BJ (cell line): ENCODE measurements at places on chromosomes 7 and 10.

- no peak for DNase-seq
Observed at GRCh38 chr7:81687062-81687461, 82.8 kb downstream of the HGF start.

DNA sequence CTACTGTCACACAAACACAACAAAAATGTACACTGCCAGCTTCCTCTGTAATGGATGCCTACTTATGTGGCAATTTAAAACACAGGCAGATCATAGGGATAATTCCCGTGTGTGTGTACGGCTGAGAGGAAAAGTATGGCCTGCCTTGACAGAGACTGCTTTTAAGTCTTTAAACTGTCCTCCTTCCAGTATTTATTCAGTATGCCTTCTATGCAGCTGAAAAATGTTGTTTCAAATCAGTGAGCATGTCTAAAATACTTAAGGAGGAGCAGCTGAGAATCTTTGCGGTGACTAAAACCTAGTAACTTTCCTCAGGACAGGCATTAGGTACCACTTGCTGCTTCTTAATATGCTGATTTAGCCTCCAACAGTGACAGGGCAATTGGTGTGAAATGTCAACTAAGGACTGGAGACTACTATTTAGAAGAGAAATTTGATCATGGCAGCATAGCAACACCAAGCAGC lies 126.3 kb downstream of the CACNA2D1 start:
- no peak for DNase-seq

- no peak for DNase-seq
Observed at GRCh38 chr7:111012799-111013675, 77.9 kb upstream of the LRRN3 start.

- DNase-seq, result no peak
Observed at GRCh38 chr10:118735294-118735693, 19.5 kb downstream of the CACUL1 start.

- DNase-seq, result no peak
Observed at GRCh38 chr10:2625094-2625493, 442.3 kb upstream of the PFKP start.

GRCh38 chr7:149440222-149440621 lies 20.6 kb downstream of the ZNF777 start:
- DNase-seq, result no peak

- no peak for DNase-seq
Observed at GRCh38 chr10:114483575-114483974, 79.3 kb upstream of the AFAP1L2 start.

DNA sequence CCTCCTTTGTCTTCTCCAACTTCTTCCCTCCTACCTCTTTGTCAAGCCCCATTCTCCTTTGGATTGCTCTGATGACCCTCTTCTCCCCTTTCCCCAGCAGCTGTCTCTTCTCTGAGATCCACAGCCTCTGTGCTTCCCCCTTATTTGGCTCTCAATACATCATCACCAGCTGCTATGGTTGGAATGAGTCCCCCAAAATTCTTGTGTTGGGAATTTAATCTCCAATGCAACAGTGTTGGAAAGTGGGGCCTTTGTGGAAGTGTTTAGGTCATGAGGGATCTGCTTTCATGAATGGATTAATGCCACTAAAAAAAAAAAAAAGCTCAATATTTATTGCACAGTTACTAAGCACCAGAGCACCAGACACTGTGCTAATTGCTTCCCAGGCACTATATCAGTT lies 39.2 kb upstream of the FRMD4A start:
- no peak for DNase-seq

- DNase-seq, result no peak
Observed at GRCh38 chr7:47937711-47938573, 10.3 kb downstream of the PKD1L1 start.

DNA sequence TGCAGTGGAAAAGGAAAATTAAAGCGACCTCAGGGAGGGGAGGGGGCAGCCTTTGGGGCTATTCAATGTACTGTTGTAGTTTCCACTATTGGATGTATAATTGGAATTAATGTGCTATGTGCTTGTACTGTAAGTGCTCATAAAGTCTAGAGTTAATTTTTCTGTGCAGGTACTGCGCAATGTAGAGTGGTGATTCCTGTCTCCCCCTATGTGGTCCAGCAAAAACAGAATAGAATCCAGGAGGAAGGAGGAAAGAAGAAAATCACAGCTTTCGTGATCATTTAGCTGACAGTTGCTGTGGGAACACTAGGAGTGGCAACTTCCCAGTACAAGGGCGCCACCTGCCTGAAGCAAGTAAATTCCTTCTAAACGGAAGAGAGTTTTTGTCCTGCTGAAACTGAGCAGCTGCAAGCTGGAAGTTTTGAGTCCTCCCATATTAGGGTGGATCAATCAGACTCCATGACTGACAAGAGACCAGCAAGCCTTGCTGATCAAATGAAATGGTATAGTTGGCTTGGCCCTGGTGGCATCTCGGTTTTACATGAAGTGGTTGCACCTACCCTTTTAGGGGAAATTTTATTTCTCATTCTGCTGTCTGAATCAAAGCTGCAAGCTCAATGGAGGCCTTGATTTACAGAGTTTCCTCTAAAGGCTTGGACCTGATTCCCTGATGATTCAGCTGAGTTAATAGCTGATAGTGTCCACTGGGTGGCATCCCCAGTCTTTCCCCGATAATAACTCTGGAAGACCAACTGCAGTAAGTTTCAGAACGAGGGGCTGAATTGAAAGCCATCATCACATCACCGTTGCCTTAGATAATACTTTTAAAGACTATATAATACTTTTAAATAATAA lies 299.8 kb downstream of the HGF start:
- DNase-seq, result no peak

GRCh38 chr10:35453855-35454532 lies 117.7 kb downstream of the CCNY start:
- no peak for DNase-seq

GRCh38 chr7:134480730-134481129 lies 21.8 kb upstream of the AKR1B1 start:
- DNase-seq, result no peak

- DNase-seq, result no peak
Observed at GRCh38 chr10:12508165-12508564, 158.8 kb downstream of the CAMK1D start.

DNA sequence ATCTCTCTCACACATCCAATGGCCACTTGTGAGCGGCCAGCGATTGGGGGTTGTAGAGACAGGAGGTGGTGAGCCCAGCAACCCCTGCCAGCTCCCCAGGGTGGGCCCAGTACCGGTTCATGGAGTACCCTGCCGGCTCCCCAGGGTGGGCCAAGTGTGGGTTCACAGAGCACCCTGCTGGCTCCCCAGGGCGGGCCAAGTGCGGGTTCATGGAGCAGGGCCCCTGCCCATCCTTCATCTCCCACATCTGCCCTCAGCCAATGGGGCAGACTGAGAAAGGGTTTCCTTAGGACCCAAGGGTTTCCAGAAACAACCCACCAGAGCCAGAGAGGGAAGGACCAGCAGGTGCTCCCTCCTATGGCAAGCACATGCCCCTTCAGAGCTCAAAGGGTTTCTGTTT lies 21.4 kb upstream of the SLIT1 start:
- DNase-seq, result no peak

- DNase-seq, result no peak
Observed at GRCh38 chr10:24707445-24707844, 16.2 kb downstream of the ARHGAP21 start.

GRCh38 chr10:62788861-62789467 lies 15.6 kb upstream of the ADO start:
- DNase-seq, result no peak
